A549 treated with RU486 at 1 μM for 4 hours (cell line): ENCODE measurements at places on chromosomes 3 and 15. TPM values are rescaled to one million over a fixed set of nuclear protein-coding genes. Genes with fewer than 3 reads are reported as not detected.

PCOLCE2 gene
- total RNA-seq = 29.1 to 38.5 TPM (median 33.5 TPM) in 5 replicates

LDHAL6B gene
- not detected in 5 replicates for total RNA-seq

TMCO5A gene
- total RNA-seq = not detected in 5 replicates

CLDN16 gene
- total RNA-seq = 0.07 to 0.41 TPM in 2 of 5 replicates, not detected in the others

THAP10 gene
- 4.8 to 6.9 TPM (median 5.3 TPM) in 5 replicates for total RNA-seq

HDAC11 gene
- 5.3 to 8.4 TPM (median 7.3 TPM) in 5 replicates for total RNA-seq

TMC3 gene
- total RNA-seq = not detected in 5 replicates

CRABP1 gene
- total RNA-seq = 1.5 to 2.0 TPM (median 1.8 TPM) in 5 replicates

SERINC4 gene
- 0.09 to 0.21 TPM (median 0.12 TPM) in 5 replicates for total RNA-seq

SLTM gene
- 68.6 to 96.0 TPM (median 76.9 TPM) in 5 replicates for total RNA-seq

IQCF5 gene
- not detected in 5 replicates for total RNA-seq

PARP15 gene
- total RNA-seq = not detected in 5 replicates

CPB1 gene
- not detected in 5 replicates for total RNA-seq

MAPK6 gene
- total RNA-seq = 28.6 to 63.2 TPM (median 52.0 TPM) in 5 replicates

CCDC80 gene
- 36.9 to 74.9 TPM (median 55.3 TPM) in 5 replicates for total RNA-seq

GOLGA6D gene
- total RNA-seq = 0.07 to 0.12 TPM in 2 of 5 replicates, not detected in the others

DPPA4 gene
- not detected in 5 replicates for total RNA-seq

CYP8B1 gene
- not detected in 5 replicates for total RNA-seq

LRTM1 gene
- not detected in 5 replicates for total RNA-seq

PPM1L gene
- 0.34 to 0.59 TPM (median 0.48 TPM) in 5 replicates for total RNA-seq

SUSD5 gene
- 1.9 to 3.7 TPM (median 3.5 TPM) in 5 replicates for total RNA-seq

RPL22L1 gene
- total RNA-seq = 195 to 290 TPM (median 245 TPM) in 5 replicates

ST3GAL6 gene
- 0.40 to 1.9 TPM (median 0.96 TPM) in 5 replicates for total RNA-seq

APBA2 gene
- total RNA-seq = 16.0 to 20.6 TPM (median 18.1 TPM) in 5 replicates

IGSF10 gene
- total RNA-seq = 0.49 to 0.82 TPM (median 0.55 TPM) in 5 replicates

TEX55 gene
- not detected in 5 replicates for total RNA-seq

DET1 gene
- 4.7 to 6.2 TPM (median 5.5 TPM) in 5 replicates for total RNA-seq

CRYGS gene
- 0.44 to 1.5 TPM (median 0.61 TPM) in 5 replicates for total RNA-seq

TM4SF18 gene
- 27.6 to 49.8 TPM (median 45.8 TPM) in 5 replicates for total RNA-seq

ILDR1 gene
- not detected in 5 replicates for total RNA-seq

PTX3 gene
- 0.42 to 1.2 TPM (median 0.91 TPM) in 5 replicates for total RNA-seq

SKOR1 gene
- total RNA-seq = 0.02 to 0.03 TPM in 2 of 5 replicates, not detected in the others

LINS1 gene
- total RNA-seq = 7.1 to 13.1 TPM (median 10.7 TPM) in 5 replicates

SCAANT1 gene
- total RNA-seq = 1.2 TPM in 1 of 5 replicates, not detected in the others

RBP2 gene
- total RNA-seq = not detected in 5 replicates

SLC38A3 gene
- 0.05 to 0.32 TPM (median 0.10 TPM) in 3 of 5 replicates, not detected in the others for total RNA-seq

ARMC8 gene
- total RNA-seq = 25.7 to 29.0 TPM (median 26.9 TPM) in 5 replicates

GOLGA8R gene
- total RNA-seq = 0.14 to 0.37 TPM (median 0.16 TPM) in 4 of 5 replicates, not detected in the other

POPDC2 gene
- total RNA-seq = 0.11 to 1.3 TPM (median 0.24 TPM) in 5 replicates

PLD1 gene
- total RNA-seq = 7.2 to 11.5 TPM (median 10.0 TPM) in 5 replicates

PLSCR2 gene
- total RNA-seq = not detected in 5 replicates

OR5H6 gene
- not detected in 5 replicates for total RNA-seq

SERPINI2 gene
- total RNA-seq = not detected in 5 replicates

OR5K3 gene
- not detected in 5 replicates for total RNA-seq
